ENCODE measurements at places on chromosomes 7 and 10.

GRCh38 chr7:1707756-1708595 is 37.9 kb downstream of the ELFN1 start:
- DNase-seq, result no peak

DNA sequence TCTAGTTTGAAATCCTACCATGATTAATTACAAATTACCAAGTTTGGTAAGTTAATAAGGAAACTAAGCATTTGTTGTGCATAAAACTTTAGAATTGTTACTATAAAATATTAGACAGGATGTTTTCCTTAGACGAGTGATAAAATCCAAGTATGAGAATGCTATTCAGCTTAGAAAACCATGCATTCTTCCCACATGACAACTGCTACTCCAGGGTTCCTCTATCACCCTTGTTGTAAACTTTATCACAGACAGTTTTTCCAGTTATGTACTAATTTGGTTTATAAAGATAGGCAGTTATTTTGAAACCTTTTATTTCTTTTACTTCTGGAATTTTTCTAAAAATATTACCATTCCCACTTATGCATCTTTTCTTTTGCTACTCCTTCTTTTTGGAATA is 52.0 kb downstream of the SIRT1 start:
- DNase-seq, result no peak

DNA sequence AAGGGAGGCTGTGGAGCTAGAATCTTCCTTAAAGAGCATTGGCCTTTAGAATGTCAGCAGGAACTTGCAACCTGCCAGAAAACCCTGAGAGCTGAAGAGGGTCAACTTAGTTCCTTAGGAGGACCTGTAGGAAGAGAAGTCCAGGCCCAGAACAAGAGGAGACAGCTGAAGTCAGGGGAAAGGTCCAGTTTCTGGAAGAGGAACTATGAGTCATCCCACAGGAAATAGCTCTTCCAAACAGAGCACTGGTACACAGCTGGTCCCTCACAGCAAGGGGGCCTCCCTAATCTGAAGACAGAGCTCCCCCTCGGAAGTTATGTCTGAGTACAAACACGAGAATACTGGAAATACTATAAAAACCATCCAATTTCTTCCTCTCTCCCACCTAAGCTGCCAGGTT is 98.9 kb downstream of the HERPUD2 start:
- no peak for DNase-seq

DNA sequence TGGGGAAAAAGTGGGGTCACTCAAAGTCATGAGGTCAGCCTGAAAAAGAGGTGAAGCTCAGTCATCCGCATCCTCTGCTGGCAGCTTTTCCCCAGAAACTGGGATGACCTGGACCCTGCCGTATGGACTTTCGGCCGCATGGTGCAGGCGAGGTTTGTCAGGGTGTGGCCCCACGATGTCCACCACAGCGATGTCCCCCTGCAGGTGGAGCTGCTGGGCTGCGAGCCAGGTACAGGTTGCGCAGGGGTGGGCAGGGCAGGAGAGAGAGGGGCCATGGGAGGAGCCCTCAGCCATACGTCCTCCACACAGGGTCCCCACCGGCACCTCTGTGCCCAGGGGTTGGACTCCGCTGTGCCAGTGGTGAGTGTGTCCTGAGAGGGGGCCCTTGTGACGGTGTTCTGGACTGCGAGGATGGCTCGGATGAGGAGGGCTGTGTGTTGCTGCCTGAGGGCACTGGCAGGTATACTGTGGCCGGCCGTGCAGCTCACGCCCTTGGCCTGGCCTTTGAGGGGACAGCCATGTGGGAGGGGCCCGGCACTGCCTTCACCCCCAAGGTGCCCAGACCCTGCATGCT is 23.0 kb upstream of the ZNF467 start:
- DNase-seq, result no peak

- no peak for DNase-seq
These were observed 282.8 kb downstream of the ARHGAP12 start for GRCh38 chr10:31645786-31646185.

- no peak for DNase-seq
These were observed 461 bp upstream of the FIGNL1 start for GRCh38 chr7:50450590-50451032.

GRCh38 chr7:64876792-64877713 is 26.0 kb upstream of the ZNF273 start:
- no peak for DNase-seq

GRCh38 chr10:101487399-101487798 is 100.7 kb downstream of the POLL start:
- DNase-seq, result no peak

- DNase-seq, result no peak
These were observed 149.9 kb downstream of the WDR37 start for GRCh38 chr10:1206101-1206500.

GRCh38 chr7:35968140-35968940 is 167.5 kb downstream of the SEPTIN7 start:
- no peak for DNase-seq

DNA sequence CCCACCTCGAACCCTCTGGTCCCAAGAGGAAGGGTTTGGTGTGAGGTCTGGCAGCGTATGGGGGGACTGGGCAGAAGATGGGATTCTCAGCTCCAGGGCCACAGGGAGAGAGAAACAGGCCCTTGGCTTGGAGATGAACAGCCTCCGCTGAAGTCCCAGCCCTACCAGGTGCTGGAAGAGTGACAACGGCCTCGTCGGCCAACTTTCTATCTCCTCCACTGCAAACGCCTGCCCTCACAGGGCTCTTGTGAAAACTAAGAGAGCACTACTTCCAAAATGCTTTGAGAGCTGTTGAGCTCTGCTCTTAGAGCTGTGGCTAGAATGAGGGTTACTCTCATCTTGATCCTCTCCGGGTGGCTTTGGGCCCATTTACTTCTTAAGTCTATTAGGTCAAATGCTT is 63.5 kb downstream of the AFAP1L2 start:
- DNase-seq, result no peak

DNA sequence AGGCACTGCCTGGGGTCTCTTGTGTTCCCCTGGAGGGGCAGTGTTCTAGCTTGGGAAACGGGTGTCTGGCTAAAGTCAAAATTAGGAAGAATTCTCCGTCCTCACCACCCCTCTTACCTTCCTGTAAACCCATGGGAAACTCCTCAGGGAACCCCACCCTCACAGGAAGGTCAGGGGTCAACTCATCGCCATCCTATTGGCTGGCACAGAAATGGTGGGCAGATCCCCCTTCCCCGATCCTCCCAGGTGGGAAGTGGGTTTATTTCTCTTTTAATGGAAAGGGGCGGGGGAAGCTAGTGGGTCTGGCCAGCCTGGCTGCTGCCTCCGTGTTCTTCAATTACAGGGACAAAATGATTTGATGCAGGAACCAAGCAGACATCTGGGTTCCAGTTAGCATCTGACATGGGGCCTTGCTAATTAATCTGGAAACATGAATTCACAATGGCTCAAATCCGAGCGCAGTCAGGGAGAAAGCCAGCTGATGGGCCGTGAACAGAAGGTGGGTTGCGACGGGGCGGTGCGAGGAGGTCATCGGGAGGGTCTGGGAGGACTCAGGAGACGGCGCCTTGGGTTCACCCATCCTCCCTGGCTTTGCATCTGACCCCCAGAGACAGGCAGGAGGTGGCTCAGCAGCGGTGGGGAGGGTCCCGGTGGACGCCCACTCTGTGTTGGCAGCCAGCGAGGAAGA is 66.6 kb downstream of the SLIT1 start:
- no peak for DNase-seq

DNA sequence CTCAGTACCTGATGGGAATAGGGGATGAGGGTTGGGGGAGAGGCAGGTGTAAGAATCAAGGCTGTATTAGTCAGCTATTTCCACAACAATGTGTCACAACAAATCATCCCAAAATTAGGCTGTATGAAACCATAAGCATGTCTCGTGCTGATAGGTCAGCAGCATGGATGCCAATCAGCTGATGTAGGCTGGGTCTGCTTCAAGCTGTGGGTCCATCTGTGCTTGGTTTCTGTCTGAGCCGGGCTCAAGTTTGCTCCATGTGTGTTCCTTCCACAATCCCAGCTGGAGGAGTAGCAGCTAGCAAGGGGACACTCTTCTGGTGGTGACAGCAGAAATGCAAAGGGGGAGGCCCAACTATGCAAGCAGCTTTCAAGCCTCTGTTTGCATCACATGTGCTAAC is 97.9 kb upstream of the ZNF746 start:
- no peak for DNase-seq

GRCh38 chr10:77205135-77205534 is 432.5 kb downstream of the KCNMA1 start:
- no peak for DNase-seq

GRCh38 chr10:100661520-100661919 is 83.9 kb upstream of the PAX2 start:
- no peak for DNase-seq

- DNase-seq, result peak; percentile 15
These were observed 1.2 kb upstream of the NAMPT start for GRCh38 chr7:106285855-106286492.

DNA sequence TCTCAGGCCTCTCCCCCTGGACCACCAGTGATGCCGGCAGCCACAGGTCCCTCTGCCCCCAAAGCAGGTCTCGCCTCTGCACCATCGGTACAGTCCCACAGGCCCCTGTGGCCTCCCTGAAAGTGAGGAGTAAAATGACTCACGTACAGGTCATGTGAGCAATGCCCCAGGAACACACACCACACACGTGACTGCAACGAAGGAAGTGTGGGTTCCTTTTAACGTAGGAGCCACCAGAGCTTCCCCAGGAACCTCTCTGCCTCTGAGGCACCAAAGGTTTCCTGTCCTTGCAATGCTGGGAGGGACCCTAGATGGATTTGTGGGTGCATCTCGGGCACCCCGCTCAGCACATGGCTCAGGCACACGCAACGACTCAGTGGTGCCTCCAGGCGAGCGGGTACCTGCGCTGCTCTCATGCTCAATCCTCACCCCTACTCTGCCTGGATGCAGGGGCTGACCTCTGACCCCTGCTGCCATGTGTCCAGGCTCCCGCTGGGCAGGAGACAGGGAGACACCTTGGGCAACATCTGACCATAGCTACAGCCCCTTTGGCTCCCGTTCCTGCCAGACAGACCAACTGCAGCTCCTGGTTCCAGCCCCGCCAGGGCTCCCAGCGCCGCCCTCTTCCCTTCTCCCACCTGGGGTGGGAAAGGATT is 120.7 kb downstream of the PRKAG2 start:
- DNase-seq, result no peak

All from OCI-LY7 (cell line).